Activated CD4-positive, alpha-beta T cell treated with anti-CD3 and anti-CD28 coated beads, Interleukin-2, amount 10 ng/mL, durations not matched to agents 24 days and 14 days (primary cell): ENCODE measurements at places on chromosomes 6 and 20. TPM values are rescaled to one million over a fixed set of nuclear protein-coding genes. Genes with fewer than 3 reads are reported as not detected.

Gene MUC21
- total RNA-seq = not detected in 2 replicates

Gene OR2H1
- not detected in 2 replicates for total RNA-seq

Gene BPIFA1
- not detected in 2 replicates for total RNA-seq

Gene TPBG
- total RNA-seq = not detected in 2 replicates

Gene PDE7B
- total RNA-seq = 15.4 and 16.0 TPM in 2 replicates

Gene LY6G6F
- total RNA-seq = not detected in 2 replicates

Gene SLC22A16
- not detected in 2 replicates for total RNA-seq

Gene HAO1
- not detected in 2 replicates for total RNA-seq

Gene DUSP15
- not detected in 2 replicates for total RNA-seq

- no peaks in the 10 kb centered on the region for H3K27me3 ChIP-seq
- no peak for DNase-seq
- peaks cover 6% of the 10 kb centered on the region for H3K36me3 ChIP-seq
- H3K27ac ChIP-seq = no peak overlapping the region
Observed at GRCh38 chr6:138970856-138971425, 17.1 kb downstream of the REPS1 start.

- peak overlapping the region; percentile 74 for H3K27ac ChIP-seq
- peak; percentile 57 for DNase-seq
- peaks cover 69% of the 10 kb centered on the region for H3K4me1 ChIP-seq
- peak overlapping the region; percentile 67 for H3K4me3 ChIP-seq
- H3K27me3 ChIP-seq = no peaks in the 10 kb centered on the region
- no peaks in the 10 kb centered on the region for H3K36me3 ChIP-seq
Observed at GRCh38 chr6:35725081-35725708, 11.6 kb upstream of the ARMC12 start.

DNA sequence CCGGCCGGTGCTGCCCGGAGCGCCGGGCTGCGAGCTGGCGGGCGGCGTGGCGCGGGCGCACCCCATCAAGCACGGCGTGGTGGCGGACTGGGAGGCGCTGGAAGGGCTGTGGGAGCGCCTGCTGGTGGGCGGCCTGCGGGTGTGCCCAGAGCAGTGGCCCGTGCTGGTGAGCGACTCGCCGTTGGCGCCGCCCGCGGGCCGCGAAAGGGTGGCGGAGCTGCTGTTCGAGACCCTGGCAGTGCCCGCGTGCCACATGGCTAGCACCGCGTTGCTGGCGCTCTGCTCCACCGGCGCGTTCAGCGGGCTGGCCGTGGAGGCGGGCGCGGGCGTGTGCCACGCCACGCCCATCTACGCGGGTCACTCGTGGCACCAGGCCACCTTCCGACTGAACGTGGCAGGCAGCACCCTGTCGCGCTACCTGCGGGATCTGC is 517 bp downstream of the ACTL10 start:
- DNase-seq = peak; percentile 81
- peak overlapping the region; percentile 87 for H3K27ac ChIP-seq
- H3K27me3 ChIP-seq = no peaks in the 10 kb centered on the region
- peaks cover 11% of the 10 kb centered on the region for H3K36me3 ChIP-seq
- H3K4me1 ChIP-seq = peaks cover 41% of the 10 kb centered on the region
- peak overlapping the region; percentile 83 for H3K4me3 ChIP-seq

GRCh38 chr6:44432227-44432626 is 44.7 kb downstream of the CDC5L start:
- no peak overlapping the region for H3K4me3 ChIP-seq
- no peaks in the 10 kb centered on the region for H3K27me3 ChIP-seq
- no peaks in the 10 kb centered on the region for H3K4me1 ChIP-seq
- DNase-seq = no peak
- peaks cover 28% of the 10 kb centered on the region for H3K36me3 ChIP-seq
- no peak overlapping the region for H3K27ac ChIP-seq

DNA sequence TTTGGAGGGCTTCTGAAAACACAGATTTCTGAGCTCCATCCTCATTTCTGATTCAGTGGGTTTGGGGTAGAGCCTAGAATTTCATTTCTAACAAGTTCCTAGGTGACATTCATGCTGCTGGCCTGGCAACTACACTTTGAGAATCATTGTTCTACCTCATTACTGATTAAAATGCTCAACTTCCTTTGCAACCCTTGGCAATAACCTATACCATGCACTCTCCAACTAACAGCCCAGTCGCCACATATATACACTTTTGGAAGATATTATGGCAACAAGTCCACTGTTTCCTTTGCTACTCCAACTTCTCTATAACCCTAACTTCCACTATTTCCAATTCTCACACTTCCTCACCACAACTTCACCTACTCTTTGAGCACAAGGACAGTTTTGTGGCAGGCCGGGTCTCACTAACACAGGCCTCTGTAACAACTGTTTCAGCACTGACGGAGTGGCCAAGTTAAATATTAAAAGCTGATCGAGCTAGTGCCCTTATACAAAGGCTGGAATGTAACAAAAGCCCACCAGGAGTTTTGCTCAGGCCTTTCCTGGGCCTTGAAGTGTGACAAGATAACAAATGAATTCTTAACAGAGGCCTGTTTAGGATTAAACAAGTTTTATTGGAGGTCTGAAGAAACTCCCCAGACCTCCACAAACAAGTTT is 32.1 kb upstream of the RAB23 start:
- H3K27ac ChIP-seq = no peak overlapping the region
- no peaks in the 10 kb centered on the region for H3K36me3 ChIP-seq
- H3K4me1 ChIP-seq = peaks cover 2% of the 10 kb centered on the region
- DNase-seq = no peak
- H3K4me3 ChIP-seq = no peak overlapping the region

DNA sequence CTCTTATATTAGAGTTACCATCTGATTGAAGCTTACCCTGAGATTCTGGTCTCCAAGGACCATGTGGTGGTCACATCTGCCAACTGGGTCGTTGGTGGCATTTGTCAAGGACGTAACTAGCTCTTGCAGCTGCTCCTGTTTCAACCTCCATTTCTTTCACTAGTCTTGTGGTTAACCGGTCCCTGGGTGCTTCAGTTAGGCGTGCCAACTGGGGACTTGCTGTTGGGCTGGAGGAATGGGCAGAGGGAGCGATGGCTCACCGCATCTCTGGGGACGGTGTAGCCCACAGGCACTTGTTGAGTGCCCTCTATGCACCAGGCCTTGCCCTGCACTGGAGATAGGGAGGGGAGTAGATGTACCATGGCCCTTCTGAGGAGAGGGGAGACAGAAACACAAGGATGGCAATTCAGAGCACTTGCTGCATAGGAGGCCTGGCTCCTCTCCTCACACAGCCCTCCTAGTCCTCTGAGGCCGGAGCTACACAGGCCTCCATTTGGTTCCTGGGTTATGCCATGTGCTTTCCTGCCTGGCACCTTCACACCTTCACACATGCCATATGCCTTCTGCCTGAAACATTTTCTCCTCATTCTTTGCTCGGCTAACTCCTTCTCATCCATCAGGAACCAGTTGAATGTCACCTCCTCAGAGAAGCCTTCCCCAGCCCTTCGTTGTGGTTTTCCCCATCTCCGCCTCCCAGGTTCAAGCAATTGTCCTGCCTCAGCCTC is 20.0 kb upstream of the ASXL1 start:
- peaks cover 23% of the 10 kb centered on the region for H3K4me1 ChIP-seq
- no peaks in the 10 kb centered on the region for H3K27me3 ChIP-seq
- DNase-seq = no peak
- H3K27ac ChIP-seq = no peak overlapping the region
- peaks cover 26% of the 10 kb centered on the region for H3K36me3 ChIP-seq
- no peak overlapping the region for H3K4me3 ChIP-seq

GRCh38 chr6:41189967-41190366 is 11.0 kb downstream of the TREML2 start:
- no peak overlapping the region for H3K4me3 ChIP-seq
- no peak overlapping the region for H3K27ac ChIP-seq
- no peaks in the 10 kb centered on the region for H3K27me3 ChIP-seq
- peaks cover 31% of the 10 kb centered on the region for H3K36me3 ChIP-seq
- peak; percentile 48 for DNase-seq
- H3K4me1 ChIP-seq = peaks cover 36% of the 10 kb centered on the region

GRCh38 chr6:166097914-166098522 is 69.6 kb downstream of the TBXT start:
- no peaks in the 10 kb centered on the region for H3K36me3 ChIP-seq
- no peak overlapping the region for H3K27ac ChIP-seq
- H3K4me1 ChIP-seq = peaks cover 2% of the 10 kb centered on the region
- peaks cover 20% of the 10 kb centered on the region for H3K27me3 ChIP-seq

- H3K27me3 ChIP-seq = no peaks in the 10 kb centered on the region
- DNase-seq = no peak
- H3K4me1 ChIP-seq = no peaks in the 10 kb centered on the region
- H3K27ac ChIP-seq = no peak overlapping the region
Observed at GRCh38 chr6:169185011-169185521, 68.6 kb downstream of the THBS2 start.

DNA sequence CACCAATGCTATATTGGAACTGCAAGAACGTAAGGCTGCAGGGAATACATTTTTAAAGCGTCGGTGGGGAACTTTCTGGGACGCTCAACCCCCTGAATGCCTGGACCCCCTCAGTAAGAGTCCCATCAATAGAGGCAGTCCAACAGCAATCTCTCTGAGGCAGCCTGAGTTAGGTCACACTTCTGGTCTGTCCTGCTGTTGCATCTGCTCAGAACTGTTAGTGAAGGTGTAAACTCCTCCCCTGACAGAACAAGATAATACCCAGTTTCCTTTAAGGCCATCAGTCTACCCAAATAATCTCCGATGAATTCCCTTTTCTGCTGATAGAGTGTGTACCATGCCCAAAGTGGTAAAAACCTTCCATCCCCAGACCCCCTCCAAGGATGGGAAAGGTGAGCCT is 1.1 kb upstream of the RNGTT start:
- H3K27me3 ChIP-seq = peaks cover 7% of the 10 kb centered on the region
- peaks cover 22% of the 10 kb centered on the region for H3K4me1 ChIP-seq
- DNase-seq = no peak
- H3K36me3 ChIP-seq = peaks cover 5% of the 10 kb centered on the region
- peak overlapping the region; percentile 98 for H3K4me3 ChIP-seq
- no peak overlapping the region for H3K27ac ChIP-seq

- no peak for DNase-seq
- H3K36me3 ChIP-seq = peaks cover 38% of the 10 kb centered on the region
- peak overlapping the region; percentile 4 for H3K27ac ChIP-seq
- peak overlapping the region; percentile 88 for H3K4me3 ChIP-seq
- H3K27me3 ChIP-seq = peaks cover 2% of the 10 kb centered on the region
Observed at GRCh38 chr6:33786736-33787135, 2.2 kb downstream of the LEMD2 start.

DNA sequence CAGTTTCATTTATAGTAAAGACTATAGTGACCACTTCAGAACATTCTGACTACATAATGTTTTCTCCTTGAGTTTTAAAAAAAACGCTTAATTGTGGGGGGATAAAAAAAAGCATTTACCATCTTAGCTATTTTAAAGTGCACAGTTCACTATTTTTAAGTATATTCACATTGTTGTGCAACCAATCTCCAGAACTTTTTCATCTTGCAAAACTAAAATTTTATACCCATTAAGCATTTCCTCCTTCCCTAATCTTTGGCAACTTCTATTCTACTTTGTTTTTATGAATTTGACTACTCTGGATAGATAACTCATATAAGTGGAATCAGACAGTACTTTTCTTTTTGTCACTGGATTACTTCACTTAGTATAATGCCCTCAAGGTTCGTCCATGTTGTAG is 62.3 kb downstream of the FKBP5 start:
- no peak for DNase-seq
- H3K27me3 ChIP-seq = no peaks in the 10 kb centered on the region
- peaks cover 14% of the 10 kb centered on the region for H3K4me1 ChIP-seq
- peaks cover 24% of the 10 kb centered on the region for H3K36me3 ChIP-seq
- no peak overlapping the region for H3K27ac ChIP-seq
- H3K4me3 ChIP-seq = no peak overlapping the region

DNA sequence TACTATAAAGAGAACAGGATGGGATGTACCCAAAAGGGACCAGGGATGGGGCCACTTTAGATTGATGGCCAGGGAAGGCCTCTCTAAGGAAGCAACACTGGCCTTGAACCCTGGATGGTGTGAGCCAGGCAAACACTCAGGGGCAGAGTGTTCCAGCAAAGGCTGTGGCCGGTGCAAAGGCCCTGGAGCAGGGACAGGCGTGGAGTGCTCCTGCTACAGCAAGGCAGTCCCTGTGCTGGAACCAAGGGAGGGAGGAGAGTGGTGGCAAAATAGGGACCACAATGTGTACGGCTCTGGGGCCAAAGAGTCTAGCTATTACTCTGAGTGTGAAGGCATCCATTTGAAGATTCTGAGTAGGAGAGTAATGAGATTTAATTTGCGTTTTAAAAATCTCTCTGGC is 131.6 kb downstream of the BMP7 start:
- no peak overlapping the region for H3K27ac ChIP-seq
- H3K27me3 ChIP-seq = peaks cover 9% of the 10 kb centered on the region
- H3K4me1 ChIP-seq = no peaks in the 10 kb centered on the region
- DNase-seq = no peak

- no peaks in the 10 kb centered on the region for H3K4me1 ChIP-seq
- no peak overlapping the region for H3K4me3 ChIP-seq
- H3K27ac ChIP-seq = no peak overlapping the region
- H3K27me3 ChIP-seq = peaks cover 6% of the 10 kb centered on the region
- H3K36me3 ChIP-seq = no peaks in the 10 kb centered on the region
- no peak for DNase-seq
Observed at GRCh38 chr6:159467473-159468041, 225.5 kb downstream of the SOD2 start.

- no peak for DNase-seq
- peaks cover 2% of the 10 kb centered on the region for H3K36me3 ChIP-seq
- H3K27me3 ChIP-seq = no peaks in the 10 kb centered on the region
- H3K27ac ChIP-seq = no peak overlapping the region
- H3K4me3 ChIP-seq = no peak overlapping the region
Observed at GRCh38 chr20:62021793-62022385, 43.8 kb downstream of the TAF4 start.

DNA sequence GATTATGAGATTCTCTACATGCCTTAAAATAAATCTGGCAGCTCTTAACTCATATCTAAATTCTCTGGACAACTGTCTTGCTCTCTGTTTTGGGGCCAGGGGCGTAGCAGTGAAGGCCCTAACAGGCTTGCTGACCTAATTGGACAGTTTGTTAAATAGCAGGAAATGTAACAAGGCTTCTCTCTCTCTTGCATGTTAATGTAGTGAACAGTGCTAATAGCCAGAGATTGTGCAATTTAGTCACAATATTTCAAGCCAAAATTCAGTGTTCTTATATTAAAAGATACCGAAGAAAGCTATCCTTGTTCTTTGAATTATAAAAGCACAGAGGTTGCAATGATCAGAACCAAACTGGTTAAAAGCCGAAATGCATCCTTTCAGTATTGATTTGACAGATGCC is 3.0 kb downstream of the PPP1R3D start:
- peaks cover 10% of the 10 kb centered on the region for H3K36me3 ChIP-seq
- no peak overlapping the region for H3K4me3 ChIP-seq
- no peak for DNase-seq
- no peak overlapping the region for H3K27ac ChIP-seq
- H3K27me3 ChIP-seq = no peaks in the 10 kb centered on the region

DNA sequence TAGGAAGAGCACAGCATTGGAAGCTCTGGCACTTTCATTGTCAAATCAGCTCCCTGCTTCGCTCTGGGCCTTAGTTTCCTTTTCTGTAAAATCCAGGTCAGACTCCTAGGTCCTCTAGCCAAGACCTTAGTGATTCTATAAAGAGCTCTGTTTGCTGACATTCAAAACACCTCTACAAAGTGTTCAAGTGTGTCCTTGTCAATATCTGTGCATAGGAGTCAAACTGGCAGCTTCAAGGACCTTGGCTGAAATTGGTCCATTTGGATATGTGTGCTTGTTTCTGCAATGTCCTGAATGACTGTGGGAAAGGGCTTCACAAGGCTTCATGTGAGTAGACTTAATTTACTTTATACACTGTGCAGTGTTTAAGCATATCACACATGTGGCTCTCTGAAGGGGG is 73.9 kb upstream of the ENPP5 start:
- H3K27me3 ChIP-seq = peaks cover 10% of the 10 kb centered on the region
- no peak overlapping the region for H3K4me3 ChIP-seq
- H3K36me3 ChIP-seq = no peaks in the 10 kb centered on the region
- no peak for DNase-seq
- H3K27ac ChIP-seq = no peak overlapping the region

GRCh38 chr6:143058987-143059386 is 1.7 kb upstream of the AIG1 start:
- H3K27me3 ChIP-seq = no peaks in the 10 kb centered on the region
- peak overlapping the region; percentile 12 for H3K4me3 ChIP-seq
- H3K27ac ChIP-seq = no peak overlapping the region
- H3K4me1 ChIP-seq = peaks cover 23% of the 10 kb centered on the region
